Osteocyte (in vitro differentiated cells): ENCODE measurements at places on chromosomes 2 and 18. TPM values are rescaled to one million over a fixed set of nuclear protein-coding genes. Genes with fewer than 3 reads are reported as not detected.
A peak's percentile ranks its signal among the peaks of the same experiment; 100 is the strongest.

GRCh38 chr2:52117299-52117698 lies 1085.4 kb upstream of the NRXN1 start:
- H3K27ac ChIP-seq = no peak overlapping the region
- H3K27me3 ChIP-seq = peaks cover 2% of the 10 kb centered on the region
- H3K4me1 ChIP-seq = peaks cover 2% of the 10 kb centered on the region
- no peak for DNase-seq
- no peak overlapping the region for H3K4me3 ChIP-seq

GRCh38 chr2:241363426-241363825 lies 7.3 kb downstream of the FARP2 start:
- H3K36me3 ChIP-seq = peaks cover 3% of the 10 kb centered on the region
- no peak for DNase-seq
- H3K4me3 ChIP-seq = peak overlapping the region; percentile 23
- no peak overlapping the region for H3K27ac ChIP-seq
- no peaks in the 10 kb centered on the region for H3K27me3 ChIP-seq

GRCh38 chr2:175097297-175097696 lies 70.7 kb downstream of the ATF2 start:
- peak overlapping the region; percentile 88 for H3K27ac ChIP-seq
- no peak for DNase-seq
- H3K27me3 ChIP-seq = no peaks in the 10 kb centered on the region
- H3K4me1 ChIP-seq = peaks cover 30% of the 10 kb centered on the region
- peaks cover 35% of the 10 kb centered on the region for H3K36me3 ChIP-seq

DNA sequence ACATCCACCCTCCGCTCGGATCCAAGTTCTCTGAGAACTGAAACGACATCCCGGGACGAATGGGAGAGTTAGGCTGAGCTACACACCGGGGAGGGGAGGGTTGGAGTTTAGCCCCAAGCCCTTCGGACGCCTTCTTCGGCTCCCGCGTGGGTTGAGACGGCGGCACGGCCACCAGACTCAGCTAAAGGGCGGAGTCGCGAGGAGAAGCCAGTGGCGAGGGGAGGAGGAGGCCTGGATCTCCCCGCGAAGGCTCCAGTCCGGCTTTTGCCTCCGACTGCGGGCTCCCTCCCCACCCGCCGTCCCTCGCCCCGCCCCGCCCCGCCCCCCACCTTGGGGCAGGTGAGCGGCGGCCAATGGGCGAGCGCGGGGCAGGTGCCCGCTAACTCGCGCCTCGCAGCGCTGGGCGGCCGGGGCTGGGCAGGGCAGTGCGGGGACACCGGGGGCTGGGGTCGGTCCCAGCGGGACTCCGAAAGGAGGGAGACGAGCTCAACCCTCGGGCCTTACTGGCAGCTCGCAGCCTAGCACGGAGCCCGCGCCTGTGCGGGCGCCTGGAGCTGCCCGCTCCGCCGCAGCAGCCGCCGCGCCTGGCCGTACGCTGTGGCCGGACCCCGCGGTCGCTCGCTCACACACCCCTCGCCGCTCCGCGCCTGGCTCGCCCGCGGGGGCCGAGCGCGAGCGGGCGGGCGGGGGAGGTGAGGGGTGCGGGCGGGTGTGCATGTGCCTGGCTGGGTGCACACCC lies at the start of gene EMX1:
Gene EMX1 (plus strand): TSS at position 382 of the 739 bp plus-strand sequence. CDS start 334 bp downstream, at position 716.
- H3K36me3 ChIP-seq = no peaks in the 10 kb centered on the region
- H3K27ac ChIP-seq = no peak within 1 kb of the TSS
- H3K4me1 ChIP-seq = peaks cover 28% of the 10 kb centered on the region
- peak; percentile 80 for DNase-seq
- H3K27me3 ChIP-seq = peaks cover 78% of the 10 kb centered on the region
- H3K4me3 ChIP-seq = peak within 1 kb of the TSS; percentile 59

GRCh38 chr2:171410101-171410500 lies 23.7 kb downstream of the METTL8 start:
- peak overlapping the region; percentile 2 for H3K4me3 ChIP-seq
- no peak for DNase-seq
- no peaks in the 10 kb centered on the region for H3K27me3 ChIP-seq
- H3K4me1 ChIP-seq = peaks cover 48% of the 10 kb centered on the region
- peak overlapping the region; percentile 92 for H3K27ac ChIP-seq
- peaks cover 2% of the 10 kb centered on the region for H3K36me3 ChIP-seq

- no peaks in the 10 kb centered on the region for H3K27me3 ChIP-seq
- DNase-seq = no peak
- no peaks in the 10 kb centered on the region for H3K4me1 ChIP-seq
- H3K36me3 ChIP-seq = no peaks in the 10 kb centered on the region
- H3K4me3 ChIP-seq = no peak overlapping the region
These were observed 124.6 kb downstream of the VIT start for GRCh38 chr2:36820942-36821605.

DNA sequence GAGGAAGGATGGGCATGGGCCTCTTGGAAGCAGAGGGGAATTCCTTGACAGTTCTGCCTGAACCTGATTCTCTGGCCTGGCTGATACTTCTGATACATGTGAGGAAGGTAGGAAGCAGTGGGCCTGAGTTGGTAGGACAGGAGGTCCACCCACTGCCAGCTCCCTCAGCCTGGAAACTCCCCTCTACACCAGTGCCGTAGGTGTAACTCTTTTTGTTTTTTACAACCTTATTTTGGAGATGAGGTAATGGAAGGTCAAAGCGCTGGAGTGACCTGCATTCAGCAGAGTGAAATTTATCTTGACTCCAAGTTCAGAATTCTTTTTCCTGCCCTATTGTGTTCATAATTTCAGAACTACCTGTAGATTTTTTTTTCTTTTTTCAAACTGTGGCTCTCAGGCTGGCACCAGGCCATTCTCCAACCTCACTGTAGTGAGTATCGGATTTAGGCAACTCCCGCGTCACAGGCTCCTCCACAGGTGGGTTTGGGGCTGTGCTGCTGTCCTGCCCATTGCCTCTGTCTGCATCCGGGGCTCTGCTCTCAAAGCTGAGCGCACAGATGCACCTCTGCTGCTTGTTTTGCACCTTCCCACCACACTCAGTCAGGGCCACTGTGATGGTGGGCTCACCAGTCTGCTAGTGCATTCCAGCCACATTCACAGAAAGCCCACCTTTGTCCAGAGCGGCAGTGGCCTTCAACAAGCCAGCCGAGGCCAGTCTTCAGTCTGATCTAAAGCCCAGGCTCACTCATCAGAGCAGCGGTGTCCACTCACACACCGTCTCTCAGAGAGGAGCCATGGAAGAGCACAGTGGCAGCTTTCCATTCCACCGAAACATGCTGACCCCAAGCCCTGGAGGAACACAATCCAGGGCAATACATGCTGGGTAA lies 87.2 kb downstream of the UXS1 start:
- H3K36me3 ChIP-seq = peaks cover 6% of the 10 kb centered on the region
- peak; percentile 69 for DNase-seq
- H3K27me3 ChIP-seq = no peaks in the 10 kb centered on the region
- H3K4me3 ChIP-seq = no peak overlapping the region

DNA sequence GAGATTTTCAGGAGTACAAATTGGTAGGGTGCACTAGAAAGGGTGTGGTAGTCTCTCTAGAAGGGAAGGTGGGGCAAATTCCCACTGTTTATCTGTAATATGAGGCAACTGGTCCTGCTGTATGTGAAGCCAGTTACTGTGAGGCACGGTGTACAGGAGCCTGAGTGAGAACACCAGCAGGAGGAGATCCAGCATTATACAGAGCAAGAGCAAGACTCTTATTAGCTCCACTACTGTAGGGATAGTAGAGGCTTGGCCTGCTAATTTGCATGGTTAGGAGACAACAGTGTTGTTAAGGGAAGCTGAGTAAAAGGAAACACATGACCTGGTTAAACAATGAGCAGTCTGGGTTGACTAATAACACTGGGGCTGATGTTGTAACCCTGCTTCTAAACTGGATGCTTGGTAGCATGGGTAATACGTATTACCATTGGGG lies 76.3 kb upstream of the WDSUB1 start:
- DNase-seq = no peak
- H3K27me3 ChIP-seq = no peaks in the 10 kb centered on the region
- no peak overlapping the region for H3K27ac ChIP-seq
- no peak overlapping the region for H3K4me3 ChIP-seq

- no peak for DNase-seq
- peaks cover 19% of the 10 kb centered on the region for H3K4me1 ChIP-seq
- H3K4me3 ChIP-seq = no peak overlapping the region
- no peaks in the 10 kb centered on the region for H3K36me3 ChIP-seq
- no peak overlapping the region for H3K27ac ChIP-seq
- no peaks in the 10 kb centered on the region for H3K27me3 ChIP-seq
These were observed 200.9 kb downstream of the ERBB4 start for GRCh38 chr2:212337486-212338343.

DNA sequence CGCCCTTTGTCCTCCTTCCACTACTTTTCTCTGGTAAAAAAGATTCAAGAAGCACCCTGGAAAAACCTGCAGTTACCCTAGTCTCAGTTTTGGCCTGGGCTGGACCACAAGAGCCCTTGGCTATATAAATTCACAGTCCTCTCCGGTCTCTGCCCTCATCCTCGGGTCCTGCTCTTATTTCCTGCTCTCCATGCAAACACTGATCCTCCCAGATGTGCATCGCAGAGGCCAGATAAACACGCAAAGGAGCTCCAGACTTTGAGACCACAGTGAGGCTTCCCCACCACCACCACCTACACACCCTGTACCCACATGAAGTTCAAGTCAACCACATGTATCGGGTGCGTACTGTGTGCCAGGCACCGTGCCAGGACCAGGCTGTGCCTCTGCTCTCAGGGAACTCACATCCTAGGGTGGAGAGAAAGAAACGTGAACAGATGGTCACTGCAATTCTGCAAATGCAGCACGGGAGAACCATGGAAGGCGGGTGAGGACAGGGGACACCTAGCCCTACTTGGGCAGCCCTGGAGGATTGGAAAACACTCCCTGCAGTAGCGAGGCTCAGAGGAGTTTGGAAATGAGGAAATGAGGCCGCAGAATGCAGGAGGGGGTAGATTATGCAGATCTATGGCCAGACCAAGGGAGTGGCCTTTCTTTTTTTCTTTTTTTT lies 7.4 kb downstream of the CTDSP1 start:
- peak overlapping the region; percentile 73 for H3K4me3 ChIP-seq
- no peaks in the 10 kb centered on the region for H3K27me3 ChIP-seq
- H3K36me3 ChIP-seq = peaks cover 12% of the 10 kb centered on the region
- DNase-seq = no peak

Gene SLC9A2
- not detected in 2 replicates for total RNA-seq

DNA sequence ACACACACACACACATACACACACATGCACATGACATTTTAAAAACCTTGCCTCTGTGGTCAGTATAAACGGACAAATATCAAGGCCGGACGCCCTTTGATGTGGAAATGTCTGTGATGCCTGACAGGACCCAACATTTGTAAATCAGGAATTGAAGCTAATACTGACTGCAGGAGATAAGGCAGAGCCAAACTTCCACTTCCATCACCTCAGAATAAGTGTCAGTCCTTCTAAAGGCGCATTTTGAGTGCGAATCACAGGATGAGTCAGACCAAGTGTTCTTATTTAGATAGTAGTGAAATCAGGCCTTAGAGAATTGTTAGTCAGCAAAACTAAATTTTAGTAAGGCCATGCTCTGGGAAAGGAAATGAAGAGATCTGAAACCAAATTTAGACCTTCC lies 211.7 kb upstream of the LRATD1 start:
- no peaks in the 10 kb centered on the region for H3K36me3 ChIP-seq
- no peak overlapping the region for H3K27ac ChIP-seq
- no peak overlapping the region for H3K4me3 ChIP-seq

DNA sequence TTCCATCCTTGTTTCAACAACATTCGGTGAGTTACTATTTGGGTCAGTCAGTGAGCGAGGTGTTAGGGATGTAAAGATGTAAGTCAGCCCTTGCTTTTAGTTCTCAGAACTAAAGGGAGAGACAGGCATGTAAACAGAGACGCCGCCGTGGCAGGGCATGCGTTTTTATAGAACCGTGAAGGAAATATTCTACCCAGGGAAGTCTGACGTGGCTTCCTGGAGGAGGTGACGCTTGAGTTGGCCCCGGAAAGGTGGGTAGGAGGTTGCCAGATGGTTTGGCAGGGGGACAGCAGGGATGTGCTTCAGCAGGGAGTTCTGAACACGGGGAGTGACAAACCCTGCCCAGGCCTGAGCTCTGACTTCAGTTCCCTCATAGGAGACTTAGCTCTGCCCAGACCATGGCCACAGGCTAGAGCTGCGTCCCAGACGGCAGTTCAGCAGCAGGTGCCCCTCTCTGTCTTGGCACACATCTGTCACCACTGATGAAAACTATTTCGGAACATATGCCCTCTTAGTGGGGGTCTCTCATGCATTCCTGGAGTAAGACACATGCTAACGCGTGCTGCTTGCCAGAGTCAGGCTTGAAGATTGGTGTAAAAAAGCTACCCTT lies 23.4 kb upstream of the RPL31 start:
- no peaks in the 10 kb centered on the region for H3K27me3 ChIP-seq
- no peak overlapping the region for H3K4me3 ChIP-seq
- peaks cover 8% of the 10 kb centered on the region for H3K4me1 ChIP-seq
- no peak for DNase-seq
- peaks cover 32% of the 10 kb centered on the region for H3K36me3 ChIP-seq
- H3K27ac ChIP-seq = no peak overlapping the region

- no peak for DNase-seq
- peaks cover 3% of the 10 kb centered on the region for H3K4me1 ChIP-seq
- no peak overlapping the region for H3K4me3 ChIP-seq
- H3K27me3 ChIP-seq = no peaks in the 10 kb centered on the region
These were observed 88.8 kb upstream of the ASB18 start for GRCh38 chr2:236352761-236353593.

DNA sequence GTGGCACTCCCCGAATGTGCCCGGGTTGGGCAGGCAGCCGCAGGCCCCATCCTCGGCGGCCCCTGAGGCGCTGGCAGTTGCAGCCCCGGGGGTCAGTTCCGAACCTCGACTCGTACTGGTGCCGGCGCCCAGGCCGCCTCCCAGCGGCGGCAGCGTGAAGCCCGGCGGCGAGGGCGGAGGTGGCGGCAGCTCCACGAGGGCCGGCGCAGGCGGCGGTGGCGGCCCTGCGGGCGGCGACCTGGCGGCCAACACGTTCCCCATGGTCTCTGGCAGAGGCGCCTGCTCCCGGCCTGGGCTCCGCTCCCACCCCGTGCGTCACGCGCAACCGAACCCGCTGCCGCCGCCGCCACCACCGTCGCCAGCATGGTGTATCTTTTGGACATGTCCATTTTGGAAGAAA lies 196.3 kb downstream of the CCDC74A start:
- no peaks in the 10 kb centered on the region for H3K27me3 ChIP-seq
- peaks cover 5% of the 10 kb centered on the region for H3K4me1 ChIP-seq
- no peak for DNase-seq
- no peak overlapping the region for H3K27ac ChIP-seq
- H3K4me3 ChIP-seq = no peak overlapping the region

DNA sequence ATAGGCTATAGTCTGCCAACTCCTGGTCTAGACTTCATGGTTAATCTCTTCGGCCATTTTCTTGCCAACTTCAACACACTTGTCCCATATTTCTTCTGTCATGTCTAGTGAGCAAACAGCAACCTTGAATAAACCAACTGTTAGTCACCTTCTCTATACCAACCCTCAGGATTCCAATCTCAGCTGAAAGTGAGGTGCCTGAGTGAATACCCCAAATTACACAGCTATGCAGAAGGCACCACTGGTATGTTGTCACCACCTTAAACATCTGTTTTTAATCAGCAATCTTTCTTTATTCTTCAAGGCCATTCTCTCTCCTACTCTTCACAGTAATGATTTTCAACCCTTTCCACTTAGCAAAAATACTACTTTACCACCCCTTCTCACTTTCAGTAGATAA lies 39.3 kb downstream of the THOC1 start:
- no peak overlapping the region for H3K4me3 ChIP-seq
- DNase-seq = no peak
- no peaks in the 10 kb centered on the region for H3K4me1 ChIP-seq
- H3K27ac ChIP-seq = no peak overlapping the region
- H3K27me3 ChIP-seq = no peaks in the 10 kb centered on the region

Gene UGT1A5
- total RNA-seq = not detected in 2 replicates

Gene RNF152
- 70.0 and 76.4 TPM in 2 replicates for total RNA-seq

GRCh38 chr2:141555876-141556470 lies 574.8 kb downstream of the LRP1B start:
- H3K4me1 ChIP-seq = peaks cover 2% of the 10 kb centered on the region

Gene UGT1A3
- total RNA-seq = not detected in 2 replicates

Gene DLGAP1
- total RNA-seq = 0.05 TPM in 1 of 2 replicates, not detected in the other
